Activated CD4-positive, alpha-beta memory T cell treated with anti-CD3 and anti-CD28 coated beads for 36 hours (primary cell): ENCODE measurements at places on chromosomes 3 and 15. TPM values are rescaled to one million over a fixed set of nuclear protein-coding genes. Genes with fewer than 3 reads are reported as not detected.
A peak's percentile ranks its signal among the peaks of the same experiment; 100 is the strongest.

DNA sequence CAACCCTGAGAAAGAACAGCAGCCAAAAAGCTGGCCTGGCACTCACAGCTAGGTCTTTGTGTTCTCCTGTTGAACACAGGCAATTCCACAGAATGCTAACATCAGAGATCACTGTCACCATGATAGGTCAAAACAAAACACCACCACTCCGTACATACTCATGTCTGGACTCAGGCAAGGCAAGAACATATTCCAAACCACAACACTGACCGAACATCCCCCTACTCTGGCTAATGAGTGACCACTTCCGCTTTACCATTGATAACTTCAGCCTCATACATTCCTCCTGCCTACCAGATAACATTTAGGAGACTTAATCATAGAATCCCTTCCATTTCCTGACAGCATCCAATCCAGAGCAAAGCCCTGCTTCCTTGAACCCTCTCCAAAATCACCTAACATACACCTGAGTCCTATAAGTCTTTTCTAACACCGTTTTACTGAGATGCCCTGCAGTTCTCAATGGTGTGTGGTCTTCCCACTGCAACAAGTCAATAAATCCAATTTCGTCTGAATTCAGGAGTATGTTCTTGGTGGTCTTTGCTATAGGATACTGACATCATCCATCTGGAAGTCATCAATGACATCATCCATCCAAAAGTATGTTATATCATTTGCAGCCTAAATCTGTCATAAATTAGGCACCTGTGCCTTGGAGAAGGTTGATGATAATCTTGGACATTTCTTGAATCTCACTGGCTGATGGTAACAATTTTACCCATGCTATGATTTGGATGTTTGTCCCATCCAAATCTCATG is 23.7 kb downstream of the RIOX2 start:
- H3K4me1 ChIP-seq, result no peaks in the 10 kb centered on the region
- H3K27me3 ChIP-seq, result no peaks in the 10 kb centered on the region
- peaks cover 63% of the 10 kb centered on the region for H3K36me3 ChIP-seq
- no peak overlapping the region for H3K4me3 ChIP-seq
- H3K27ac ChIP-seq, result no peak overlapping the region

DNA sequence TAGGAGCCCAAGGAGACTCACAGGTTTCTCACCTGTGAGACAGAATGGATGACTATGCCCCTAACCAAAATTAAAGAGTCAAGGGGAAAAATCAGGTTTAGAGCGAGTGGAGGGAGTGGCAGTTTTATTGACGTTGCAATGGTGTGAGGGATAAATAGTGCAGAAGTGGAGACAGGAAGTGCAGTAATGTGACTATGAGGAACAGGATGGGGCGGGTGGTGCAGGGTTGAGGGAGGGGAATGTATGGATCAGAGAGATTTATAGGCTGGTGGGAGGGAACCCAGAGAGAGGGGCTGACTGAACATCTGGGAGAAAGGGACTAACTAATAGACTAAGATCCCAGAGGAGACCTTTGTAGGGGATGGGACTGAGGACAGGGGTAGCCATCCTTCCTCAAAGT is 26.5 kb downstream of the EIF2AK4 start:
- H3K27me3 ChIP-seq, result no peaks in the 10 kb centered on the region
- H3K36me3 ChIP-seq, result peaks cover 25% of the 10 kb centered on the region
- no peak overlapping the region for H3K27ac ChIP-seq
- H3K4me3 ChIP-seq, result no peak overlapping the region

DNA sequence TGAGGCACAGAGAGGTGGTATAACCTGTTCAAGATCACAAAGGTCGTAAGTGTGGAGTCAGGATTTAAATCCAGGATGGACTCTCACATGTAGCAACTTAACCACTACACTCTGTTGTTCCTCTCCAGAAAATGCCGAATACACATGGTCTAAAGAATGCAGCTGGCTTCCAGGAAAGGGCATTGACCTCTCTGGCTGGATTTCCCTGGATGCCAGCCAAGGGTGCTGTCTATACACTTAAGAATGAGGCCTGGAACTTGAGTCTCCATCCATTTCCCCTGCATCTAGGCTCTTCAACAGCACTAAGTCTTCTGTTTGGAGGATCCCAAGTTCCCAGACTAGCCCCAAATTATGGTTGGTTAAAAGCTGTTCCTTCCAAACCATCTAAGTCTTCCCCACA is 60.5 kb downstream of the CERS3 start:
- H3K27me3 ChIP-seq, result no peaks in the 10 kb centered on the region
- H3K4me3 ChIP-seq, result no peak overlapping the region
- H3K4me1 ChIP-seq, result peaks cover 13% of the 10 kb centered on the region
- peaks cover 2% of the 10 kb centered on the region for H3K36me3 ChIP-seq
- no peak for DNase-seq

- H3K4me1 ChIP-seq, result peaks cover 18% of the 10 kb centered on the region
- H3K4me3 ChIP-seq, result no peak overlapping the region
- peak overlapping the region; percentile 39 for H3K27ac ChIP-seq
- H3K27me3 ChIP-seq, result no peaks in the 10 kb centered on the region
- DNase-seq, result no peak
Observed at GRCh38 chr3:15440891-15441290, 13.5 kb downstream of the EAF1 start.

FAM43A gene
- 8.5 TPM for total RNA-seq

- DNase-seq, result no peak
- H3K4me3 ChIP-seq, result no peak overlapping the region
- peaks cover 2% of the 10 kb centered on the region for H3K27me3 ChIP-seq
- H3K36me3 ChIP-seq, result no peaks in the 10 kb centered on the region
Observed at GRCh38 chr3:111333642-111334041, 208.4 kb upstream of the CD96 start.

PDZRN3 gene
- not detected for total RNA-seq

SLC27A2 gene
- total RNA-seq, result 22.5 TPM

SMCO1 gene
- total RNA-seq, result not detected

- H3K4me1 ChIP-seq, result no peaks in the 10 kb centered on the region
- DNase-seq, result no peak
- H3K27me3 ChIP-seq, result no peaks in the 10 kb centered on the region
- no peak overlapping the region for H3K27ac ChIP-seq
- no peaks in the 10 kb centered on the region for H3K36me3 ChIP-seq
Observed at GRCh38 chr3:25174251-25174650, 253.8 kb upstream of the RARB start.

ASB14 gene
- not detected for total RNA-seq

- peaks cover 2% of the 10 kb centered on the region for H3K27me3 ChIP-seq
- DNase-seq, result no peak
- H3K36me3 ChIP-seq, result no peaks in the 10 kb centered on the region
- no peak overlapping the region for H3K27ac ChIP-seq
- no peak overlapping the region for H3K4me3 ChIP-seq
Observed at GRCh38 chr15:31526916-31527690, 200.5 kb downstream of the KLF13 start.

CADM2 gene
- total RNA-seq, result not detected

AGTR1 gene
- total RNA-seq, result not detected
